Activated T-helper 17 cell treated with anti-CD3 and anti-CD28 coated beads, Interleukin-2, amount 50 U/mL, for 72 hours (primary cell): ENCODE measurements at places on chromosomes 6 and 20. TPM values are rescaled to one million over a fixed set of nuclear protein-coding genes. Genes with fewer than 3 reads are reported as not detected.
A peak's percentile ranks its signal among the peaks of the same experiment; 100 is the strongest.

DZANK1 gene
- total RNA-seq, result 2.1 TPM

NOL7 gene
- total RNA-seq, result 92.5 TPM

GPX5 gene
- total RNA-seq, result not detected

ZBTB46 gene
- total RNA-seq, result 6.2 TPM

LKAAEAR1 gene
- not detected for total RNA-seq

SLC12A5 gene
- 0.61 TPM for total RNA-seq

DNA sequence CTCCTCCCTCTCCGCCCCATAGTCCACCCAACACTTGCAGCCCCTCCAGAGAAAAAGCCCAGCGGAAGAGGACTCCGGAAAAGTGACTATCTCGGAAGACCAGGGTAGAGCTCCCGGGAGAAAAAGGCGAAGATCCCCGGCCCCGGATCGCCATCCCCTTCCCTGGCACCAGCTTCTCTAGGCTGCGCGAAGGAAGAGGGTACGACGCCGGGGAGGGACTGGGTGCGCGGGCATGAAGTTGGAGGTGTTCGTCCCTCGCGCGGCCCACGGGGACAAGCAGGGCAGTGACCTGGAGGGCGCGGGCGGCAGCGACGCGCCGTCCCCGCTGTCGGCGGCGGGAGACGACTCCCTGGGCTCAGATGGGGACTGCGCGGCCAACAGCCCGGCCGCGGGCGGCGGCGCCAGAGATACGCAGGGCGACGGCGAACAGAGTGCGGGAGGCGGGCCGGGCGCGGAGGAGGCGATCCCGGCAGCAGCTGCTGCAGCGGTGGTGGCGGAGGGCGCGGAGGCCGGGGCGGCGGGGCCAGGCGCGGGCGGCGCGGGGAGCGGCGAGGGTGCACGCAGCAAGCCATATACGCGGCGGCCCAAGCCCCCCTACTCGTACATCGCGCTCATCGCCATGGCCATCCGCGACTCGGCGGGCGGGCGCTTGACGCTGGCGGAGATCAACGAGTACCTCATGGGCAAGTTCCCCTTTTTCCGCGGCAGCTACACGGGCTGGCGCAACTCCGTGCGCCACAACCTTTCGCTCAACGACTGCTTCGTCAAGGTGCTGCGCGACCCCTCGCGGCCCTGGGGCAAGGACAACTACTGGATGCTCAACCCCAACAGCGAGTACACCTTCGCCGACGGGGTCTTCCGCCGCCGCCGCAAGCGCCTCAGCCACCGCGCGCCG, 822 bp downstream of the FOXQ1 start:
- no peak for ATAC-seq

- no peak for ATAC-seq
These were observed 118.3 kb downstream of the SLC23A2 start for GRCh38 chr20:4883051-4883450.

- ATAC-seq, result peak; percentile 81
These were observed 40.9 kb downstream of the DSTN start for GRCh38 chr20:17610566-17611289.

- no peak for ATAC-seq
These were observed 5.7 kb upstream of the PYGB start for GRCh38 chr20:25242231-25242630.

- no peak for ATAC-seq
These were observed 59.1 kb downstream of the FHL5 start for GRCh38 chr6:96621983-96622382.

GRCh38 chr6:31462026-31462963, 35.6 kb upstream of the MICB start:
- peak; percentile 47 for ATAC-seq

DNA sequence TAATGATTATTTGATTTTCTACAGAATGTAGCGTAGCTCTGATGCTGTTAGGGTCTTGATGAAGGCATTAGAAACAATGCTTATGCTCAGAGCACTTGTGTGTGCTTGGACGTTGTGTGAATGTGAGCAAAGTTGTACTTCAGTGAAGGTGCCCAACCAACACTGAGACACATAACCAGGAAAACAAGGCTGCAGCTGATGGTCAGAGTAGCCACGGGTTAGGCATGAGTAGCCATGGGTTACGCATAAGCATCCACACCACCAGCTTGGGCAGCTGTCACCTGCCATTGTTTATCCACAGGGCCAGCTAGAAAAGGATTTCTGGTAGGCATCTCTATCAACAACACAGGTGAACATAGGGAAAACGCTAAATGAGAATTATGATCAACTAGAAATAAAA, 326.6 kb downstream of the NRN1 start:
- ATAC-seq, result no peak

DNA sequence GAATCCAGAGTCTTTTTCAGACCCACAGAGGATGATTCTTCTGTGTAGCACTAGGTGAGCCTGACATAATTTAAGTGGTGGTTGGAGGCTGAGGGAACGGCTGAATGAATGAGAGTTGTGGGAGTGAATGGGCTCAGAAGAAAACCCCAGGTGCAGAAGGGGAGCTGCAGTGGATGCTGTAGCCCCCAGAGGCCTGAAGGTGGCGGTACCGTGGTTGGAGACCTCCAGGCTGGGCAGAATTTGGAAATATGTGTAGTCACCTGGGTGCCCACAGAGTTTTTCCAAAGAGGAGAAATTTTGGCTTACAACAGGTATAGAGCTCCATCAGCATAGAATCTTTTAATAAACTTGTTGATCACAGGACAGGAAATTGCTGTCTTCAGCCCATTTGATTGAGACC, 6.5 kb upstream of the RAET1G start:
- no peak for ATAC-seq
